ENCODE measurements at places on chromosomes 1 and 21.

DNA sequence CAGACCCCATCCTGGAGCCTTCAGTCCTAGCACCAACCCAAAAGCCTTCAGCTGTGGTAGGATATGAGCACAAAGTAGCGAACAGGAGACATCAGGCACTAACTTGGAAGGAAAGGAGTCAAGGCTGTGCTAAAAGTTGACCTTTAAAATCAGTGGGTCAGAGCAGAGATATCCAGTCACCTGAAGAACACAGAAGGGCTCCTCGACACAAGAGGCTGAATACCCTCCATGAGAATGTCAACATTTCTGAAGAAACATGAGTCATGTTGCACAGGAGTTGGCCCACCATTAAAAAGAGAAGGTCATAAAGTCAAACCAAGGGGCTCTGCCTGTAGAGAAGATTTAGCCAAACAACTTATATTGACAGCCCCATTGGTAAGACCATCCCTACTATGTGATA is 172.5 kb downstream of the PLPP3 start:
- no peak for DNase-seq

GRCh38 chr1:114390960-114391359 is 120.0 kb downstream of the TRIM33 start:
- DNase-seq = no peak

GRCh38 chr1:24609949-24610517 is 33.1 kb upstream of the SRRM1 start:
- no peak for DNase-seq

DNA sequence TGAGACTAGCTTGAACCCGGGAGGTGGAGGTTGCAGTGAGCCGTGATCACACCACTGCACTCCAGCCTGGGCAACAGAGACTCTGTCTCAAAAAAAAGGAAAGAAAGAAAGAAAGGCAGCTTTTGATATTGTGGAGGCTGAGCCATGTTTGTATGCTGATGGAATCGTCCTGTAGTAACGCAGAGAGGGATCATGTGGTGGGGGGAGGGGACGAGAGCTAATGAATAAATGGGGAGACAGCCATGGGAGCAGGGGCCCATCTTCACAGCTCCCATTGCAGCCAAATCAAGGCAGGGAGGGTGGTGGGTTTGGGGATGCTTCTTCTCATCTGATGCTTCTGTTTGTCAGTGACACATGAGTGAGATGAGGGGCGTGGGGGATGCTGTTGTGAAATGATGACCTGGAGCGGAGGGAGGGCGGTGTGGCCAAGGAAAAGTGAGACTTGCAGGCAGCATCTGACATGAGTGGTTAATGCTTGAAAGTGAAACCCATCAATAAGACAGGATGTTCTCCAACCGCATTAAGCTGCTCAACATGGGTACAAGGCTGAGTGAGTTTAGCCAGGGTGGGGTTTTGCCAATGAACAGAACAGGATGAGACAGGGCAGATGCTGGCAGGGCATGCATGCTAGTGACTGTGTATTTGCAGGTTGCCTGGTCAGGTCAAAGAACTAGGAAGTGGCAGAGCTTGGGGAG is 16.7 kb downstream of the SPATA21 start:
- DNase-seq = no peak

DNA sequence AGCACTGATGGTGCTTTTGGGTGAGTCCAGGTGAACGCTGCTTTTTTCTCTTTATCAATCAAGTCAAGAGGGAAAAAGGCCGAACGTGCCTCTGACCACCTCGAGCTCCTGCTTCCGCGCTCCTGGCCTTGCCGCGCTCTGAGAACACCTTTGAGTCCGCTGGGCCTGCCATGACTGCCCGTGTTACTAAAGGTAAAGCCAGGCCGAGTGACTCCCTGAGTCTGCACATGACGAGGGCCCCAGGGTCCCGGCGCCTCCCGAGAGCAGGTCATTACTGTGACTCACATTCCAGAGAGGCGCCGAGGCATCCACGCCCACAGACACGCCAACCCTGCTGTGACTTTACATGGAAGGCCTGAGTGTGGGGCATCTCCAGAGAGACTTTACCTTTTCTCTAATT is 11.1 kb downstream of the POFUT2 start:
- no peak for DNase-seq

DNA sequence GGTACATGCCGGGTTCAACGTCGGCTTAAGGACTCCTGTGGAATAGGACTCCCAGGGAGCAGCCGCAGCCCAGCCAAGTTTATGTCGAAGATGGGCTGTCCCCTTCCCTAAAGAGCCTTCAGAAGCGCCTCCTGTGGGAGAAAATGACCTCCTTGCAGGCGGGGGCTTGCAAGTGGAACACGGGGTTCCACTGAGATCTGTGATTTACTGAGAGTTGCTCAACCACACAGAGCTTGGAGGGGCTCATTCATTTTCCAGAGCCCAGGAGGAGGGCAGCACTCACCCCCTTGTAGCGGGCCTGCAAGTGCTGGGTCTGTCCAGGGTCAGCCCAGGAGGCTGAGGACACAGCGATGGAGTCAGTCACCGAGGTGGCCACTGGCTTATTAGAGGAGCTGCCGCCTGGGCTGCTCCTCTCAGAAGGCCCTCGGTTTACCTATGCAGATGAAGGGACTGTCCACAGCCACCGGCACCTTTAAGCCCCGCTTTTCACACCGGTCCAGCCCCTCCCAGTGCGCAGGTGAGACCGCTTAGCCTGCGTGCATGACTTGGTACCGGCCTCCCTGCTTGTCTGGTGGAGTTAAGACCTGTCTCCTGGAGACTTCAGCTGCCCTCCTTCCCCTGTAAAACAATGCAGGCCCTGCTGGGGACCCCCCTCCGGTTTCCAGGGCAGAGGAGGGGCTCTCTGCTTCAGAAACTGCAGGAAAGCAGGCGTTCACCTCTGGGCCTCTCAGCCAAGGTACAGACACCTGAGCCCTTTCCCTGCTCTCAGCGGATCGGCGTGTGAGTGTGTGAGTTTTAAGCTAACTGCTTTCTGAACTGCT is 57.5 kb downstream of the ATP5PO start:
- no peak for DNase-seq

DNA sequence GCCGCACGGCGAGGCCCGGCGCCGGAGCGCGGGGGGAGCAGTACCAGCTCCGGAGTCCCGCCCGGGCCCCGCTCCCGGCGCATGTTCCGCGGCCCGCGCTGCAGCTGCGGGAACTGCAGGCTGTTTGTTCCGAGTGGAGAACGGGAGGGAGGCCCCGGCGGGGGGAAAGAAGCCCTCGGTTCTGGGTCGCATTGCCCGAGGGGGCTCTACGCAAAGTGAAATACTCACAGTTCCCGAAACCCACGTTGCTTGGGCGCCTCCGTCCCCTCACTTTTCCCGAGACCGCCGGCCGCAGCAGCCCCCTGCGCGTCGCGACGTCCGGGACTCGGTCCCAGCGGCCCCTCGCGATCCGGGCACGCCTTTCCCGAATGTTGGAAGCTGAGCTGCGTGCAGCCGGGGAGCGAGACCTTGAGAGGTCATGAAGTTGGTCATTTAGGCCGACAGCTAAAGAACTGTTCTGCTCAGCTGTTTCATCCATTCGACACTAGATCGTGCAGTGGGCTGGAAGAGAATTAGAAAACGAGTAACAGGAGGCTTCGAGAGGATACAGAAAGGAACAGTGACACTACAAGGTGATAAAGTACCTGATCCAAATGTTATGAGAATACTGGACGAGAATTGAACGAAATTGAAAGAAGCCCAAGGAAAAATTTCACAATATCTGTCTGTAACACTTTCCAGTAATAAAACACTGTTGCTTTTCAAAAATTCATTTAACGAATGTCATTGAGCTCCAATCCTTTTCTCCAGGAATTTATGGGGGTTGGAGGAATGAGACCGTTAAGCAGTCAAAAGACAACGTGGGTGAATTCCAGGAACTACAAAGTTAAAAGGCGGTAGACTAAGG is 657 bp upstream of the LIN9 start:
- DNase-seq = no peak

GRCh38 chr1:60367532-60367931 is 294.0 kb upstream of the C1orf87 start:
- no peak for DNase-seq

GRCh38 chr1:203304391-203304918 is 864 bp upstream of the BTG2 start:
- DNase-seq = no peak

DNA sequence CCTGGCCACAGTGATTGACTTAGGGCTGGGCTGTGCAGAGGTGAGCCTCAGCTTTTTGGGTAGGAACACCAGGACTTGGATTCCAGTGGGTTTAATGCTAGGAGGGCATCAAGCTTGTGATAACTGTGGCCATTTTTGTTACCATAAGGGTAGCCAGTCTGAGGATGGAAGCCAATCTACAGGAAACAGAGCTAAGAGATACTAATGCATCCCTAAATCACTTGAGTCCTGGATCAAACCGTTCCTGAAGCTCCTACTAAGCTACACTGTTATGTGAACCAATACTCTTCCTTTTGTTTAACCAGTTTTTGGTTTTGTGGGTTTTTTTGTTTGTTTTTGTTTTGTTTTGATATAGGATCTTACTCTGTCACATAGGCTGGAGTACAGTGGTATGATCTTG is 12.2 kb downstream of the KIAA2013 start:
- no peak for DNase-seq

- no peak for DNase-seq
Measured at GRCh38 chr1:160308451-160309184, 23.7 kb upstream of the PEX19 start.

Measured in SIG-M5 (cell line).